Ascending aorta (tissue), 2 donors: ENCODE measurements at places on chromosomes 5 and 9. TPM values are rescaled to one million over a fixed set of nuclear protein-coding genes. Genes with fewer than 3 reads are reported as not detected.
A peak's percentile ranks its signal among the peaks of the same experiment; 100 is the strongest.

The PCYOX1L gene
- total RNA-seq, result 1.5 TPM

The FAXDC2 gene
- total RNA-seq, result 25.3 TPM

The STK10 gene
- total RNA-seq, result 18.4 TPM

The PCDHB2 gene
- total RNA-seq, result 1.4 TPM

The STOML2 gene
- total RNA-seq, result 94.2 TPM

The ARHGEF37 gene
- 13.4 TPM for total RNA-seq

DNA sequence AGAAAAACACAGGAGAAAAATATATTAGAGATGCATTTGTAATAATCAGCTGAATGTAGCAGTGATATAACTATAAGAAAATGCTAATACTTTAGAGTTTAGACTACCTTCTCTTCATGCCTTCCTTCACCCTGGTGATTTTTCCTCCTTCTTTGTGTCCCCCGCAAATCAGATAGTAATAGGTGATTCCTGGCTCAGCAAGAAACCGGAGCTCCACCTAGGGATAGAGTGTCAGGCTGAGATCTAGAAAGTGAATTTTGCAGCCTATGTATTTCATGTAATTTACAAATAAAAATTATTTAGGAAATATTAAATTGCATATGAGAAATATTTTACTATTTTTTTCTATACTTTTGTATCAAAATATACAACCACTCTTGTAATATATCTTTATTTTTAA, 109.8 kb upstream of the ST8SIA4 start:
- H3K27me3 ChIP-seq, result no peaks in the 10 kb centered on the region
- no peaks in the 10 kb centered on the region for H3K4me1 ChIP-seq
- H3K27ac ChIP-seq, result no peak overlapping the region
- no peaks in the 10 kb centered on the region for H3K36me3 ChIP-seq

DNA sequence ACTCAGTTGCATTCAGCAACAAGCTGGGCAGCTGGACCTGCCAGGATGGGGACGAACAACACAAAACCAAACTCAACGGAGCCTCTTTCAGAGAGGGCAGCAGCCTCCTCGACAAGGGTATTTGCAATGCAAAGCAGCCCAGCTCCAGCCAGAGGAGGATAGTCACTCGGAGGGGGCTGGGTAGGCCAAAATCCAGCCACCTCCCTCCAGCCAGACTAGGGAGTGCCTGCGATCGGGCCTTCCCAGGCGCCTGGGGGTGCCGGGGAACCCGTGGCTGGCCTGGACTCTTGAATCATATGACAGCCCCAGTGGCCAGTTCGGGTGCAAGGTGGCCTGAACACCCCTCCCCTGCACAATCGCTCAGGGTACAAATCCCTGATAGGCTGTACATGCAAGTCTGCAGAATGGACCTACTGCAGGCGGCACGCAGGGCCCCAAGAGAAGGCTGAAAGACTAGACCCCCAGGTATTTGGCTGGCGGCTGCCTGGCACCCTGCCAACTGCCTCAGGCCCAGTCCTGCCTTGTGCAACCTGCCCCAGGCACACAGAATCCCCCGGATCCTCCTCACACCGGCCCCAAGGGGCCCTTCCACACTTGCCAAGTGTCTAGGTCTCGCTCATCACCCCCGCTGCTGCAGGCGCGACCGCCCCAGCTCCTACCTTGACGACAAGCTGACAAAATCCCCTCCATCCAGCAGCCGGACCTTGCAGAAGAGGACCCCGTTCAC, 1.3 kb downstream of the EEIG1 start:
- peak overlapping the region; percentile 66 for H3K27ac ChIP-seq
- H3K27me3 ChIP-seq, result no peaks in the 10 kb centered on the region
- no peaks in the 10 kb centered on the region for H3K36me3 ChIP-seq
- H3K4me1 ChIP-seq, result peaks cover 34% of the 10 kb centered on the region

DNA sequence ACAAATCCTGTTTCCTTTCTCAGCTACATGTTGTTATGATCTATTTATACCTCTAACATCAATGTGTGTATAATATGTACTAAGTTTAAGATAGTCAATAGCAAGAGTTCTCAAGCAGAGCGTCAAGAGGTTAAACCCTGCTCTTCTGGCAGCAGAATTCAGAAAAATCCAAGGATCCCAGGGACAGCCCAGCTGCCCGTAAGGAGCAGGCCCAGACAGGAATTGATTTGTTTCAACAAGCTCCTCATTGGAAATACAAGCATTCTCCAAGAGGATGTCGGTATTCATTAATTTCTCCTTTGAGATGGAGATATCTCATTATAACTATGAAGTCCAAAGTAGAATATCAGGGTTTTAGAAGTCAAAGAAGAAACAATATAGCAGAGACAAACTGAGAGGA, 14.9 kb downstream of the EFNA5 start:
- no peak overlapping the region for H3K27ac ChIP-seq
- H3K27me3 ChIP-seq, result no peaks in the 10 kb centered on the region
- no peak for DNase-seq
- no peaks in the 10 kb centered on the region for H3K4me1 ChIP-seq
- H3K36me3 ChIP-seq, result no peaks in the 10 kb centered on the region

DNA sequence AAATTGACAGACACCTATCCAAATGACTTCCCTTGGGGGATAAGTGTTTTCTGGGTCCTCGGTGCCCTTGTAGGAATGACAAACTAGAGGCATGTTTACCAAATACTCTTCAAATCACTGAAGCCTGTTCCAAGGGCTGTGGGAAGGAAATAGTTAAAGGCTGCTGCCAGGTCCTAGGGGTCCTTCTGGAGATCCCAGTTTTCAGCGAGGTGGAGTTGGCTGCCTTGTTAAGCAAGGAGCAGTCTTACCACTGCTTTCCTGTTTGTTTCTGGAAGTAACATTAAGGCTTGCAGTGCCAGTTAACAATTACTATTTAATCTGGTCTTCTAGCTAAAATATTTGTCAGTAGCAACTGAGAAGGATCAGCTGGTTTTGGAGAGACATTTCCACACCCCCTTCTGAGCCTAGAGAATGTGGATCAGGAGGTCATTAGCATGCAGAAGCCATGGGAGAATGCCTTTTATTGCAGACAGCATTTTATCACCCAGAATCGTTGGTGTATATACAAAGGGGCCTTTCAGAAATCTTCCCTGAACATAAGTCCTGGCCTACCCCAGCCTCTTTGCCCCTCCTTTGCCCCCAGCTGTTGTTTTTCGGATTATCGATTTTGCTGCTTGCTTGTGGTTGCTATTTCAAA, 238.8 kb downstream of the DMAC1 start:
- DNase-seq, result no peak
- H3K36me3 ChIP-seq, result no peaks in the 10 kb centered on the region
- H3K4me3 ChIP-seq, result no peak overlapping the region
- H3K4me1 ChIP-seq, result no peaks in the 10 kb centered on the region
- no peak overlapping the region for H3K27ac ChIP-seq

DNA sequence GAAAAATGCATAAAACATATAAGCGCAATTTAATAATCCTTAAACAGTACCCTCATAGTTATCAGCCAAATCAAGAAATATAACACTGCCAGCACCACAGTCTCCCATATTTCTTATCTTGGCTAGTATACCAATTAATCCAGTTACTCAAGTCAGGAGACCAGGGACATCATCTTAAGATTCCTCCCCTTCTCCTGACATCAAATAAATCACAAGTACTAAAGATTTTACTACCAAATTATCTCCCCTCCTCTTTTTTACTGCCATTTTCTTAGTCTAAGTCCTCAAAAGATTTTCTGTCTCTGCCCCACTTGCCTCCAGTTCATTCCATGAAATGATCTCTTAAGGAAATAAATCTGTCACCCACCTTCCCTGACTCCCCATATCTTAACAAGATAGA, 37.0 kb downstream of the STRBP start:
- H3K27ac ChIP-seq, result no peak overlapping the region
- H3K4me1 ChIP-seq, result no peaks in the 10 kb centered on the region
- DNase-seq, result no peak
- no peak overlapping the region for H3K4me3 ChIP-seq
- no peaks in the 10 kb centered on the region for H3K36me3 ChIP-seq

DNA sequence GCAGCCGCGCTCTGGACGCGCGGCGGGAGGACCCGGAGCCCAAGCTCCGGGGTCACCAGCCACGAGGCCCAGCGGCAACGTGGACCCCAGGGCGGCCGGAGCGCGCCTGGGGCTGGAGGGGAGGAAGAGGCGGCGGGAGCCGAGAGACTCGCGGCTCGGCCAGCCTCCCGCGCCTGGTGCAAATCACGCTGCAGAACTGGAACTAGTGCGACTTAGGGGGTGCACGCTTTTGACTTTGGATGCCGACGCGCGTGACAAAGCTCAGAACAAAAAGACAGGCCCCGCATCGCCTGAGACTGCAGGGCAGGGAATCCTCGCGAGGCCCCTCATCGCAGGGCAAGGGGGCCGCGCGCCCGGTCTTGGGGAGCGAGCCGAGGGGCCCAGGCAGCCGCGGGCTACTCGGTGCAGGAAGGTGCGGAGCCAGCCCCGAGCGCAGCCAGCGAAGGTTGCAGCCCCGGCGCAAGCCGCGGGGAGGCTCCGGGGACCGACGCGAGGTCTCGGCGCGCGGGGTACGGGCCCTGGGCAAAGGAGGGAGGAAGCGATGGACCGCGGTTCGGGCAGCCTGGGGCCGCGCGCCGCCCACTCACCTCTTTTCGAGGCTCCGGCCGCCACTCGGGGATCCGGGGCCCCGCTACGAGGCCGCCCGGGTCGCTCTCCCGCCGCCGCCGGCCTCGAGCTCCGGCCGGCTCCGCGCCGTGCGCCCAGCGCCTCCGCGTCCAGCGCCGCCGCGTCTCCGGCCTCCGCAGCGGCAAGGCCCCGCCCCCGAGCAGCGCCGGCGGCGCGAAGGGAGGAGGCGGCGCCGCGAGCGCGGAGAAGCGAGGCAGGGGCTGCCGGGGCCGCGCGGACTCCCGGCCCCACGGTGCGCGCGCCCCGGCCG, at the start of gene GOLM1:
Gene GOLM1, minus strand, starts transcription at position 735 of the 877 bp plus-strand sequence. CDS start 20,238 bp downstream, outside the sequence.
- no peak for DNase-seq
- no peaks in the 10 kb centered on the region for H3K4me1 ChIP-seq
- H3K27me3 ChIP-seq, result no peaks in the 10 kb centered on the region
- H3K36me3 ChIP-seq, result no peaks in the 10 kb centered on the region

- no peak overlapping the region for H3K27ac ChIP-seq
- no peak overlapping the region for H3K4me3 ChIP-seq
- no peaks in the 10 kb centered on the region for H3K4me1 ChIP-seq
- no peaks in the 10 kb centered on the region for H3K27me3 ChIP-seq
- no peak for DNase-seq
Observed at GRCh38 chr5:135700731-135701130, 121.9 kb upstream of the CXCL14 start.

DNA sequence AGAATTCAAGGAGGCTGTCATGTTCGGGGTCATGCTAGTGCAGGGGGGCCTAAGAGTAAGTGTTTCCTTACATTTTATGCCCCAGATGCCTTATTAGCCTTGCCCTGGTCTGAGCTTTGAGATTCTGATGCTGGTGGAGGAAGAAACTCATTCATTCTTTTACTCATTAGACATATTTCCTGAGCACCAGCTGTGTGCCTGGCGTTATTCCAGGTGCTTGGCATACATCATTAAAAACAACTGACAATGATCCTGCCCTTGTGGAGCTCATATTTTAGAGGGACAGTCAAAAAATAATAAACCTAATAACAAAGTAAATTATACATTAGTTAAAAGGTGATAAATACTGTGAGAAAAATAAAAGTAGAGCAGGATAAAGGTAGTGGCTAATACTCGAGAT, 138.9 kb upstream of the SGCD start:
- no peaks in the 10 kb centered on the region for H3K36me3 ChIP-seq
- H3K4me1 ChIP-seq, result peaks cover 4% of the 10 kb centered on the region
- H3K4me3 ChIP-seq, result no peak overlapping the region
- H3K27me3 ChIP-seq, result no peaks in the 10 kb centered on the region

DNA sequence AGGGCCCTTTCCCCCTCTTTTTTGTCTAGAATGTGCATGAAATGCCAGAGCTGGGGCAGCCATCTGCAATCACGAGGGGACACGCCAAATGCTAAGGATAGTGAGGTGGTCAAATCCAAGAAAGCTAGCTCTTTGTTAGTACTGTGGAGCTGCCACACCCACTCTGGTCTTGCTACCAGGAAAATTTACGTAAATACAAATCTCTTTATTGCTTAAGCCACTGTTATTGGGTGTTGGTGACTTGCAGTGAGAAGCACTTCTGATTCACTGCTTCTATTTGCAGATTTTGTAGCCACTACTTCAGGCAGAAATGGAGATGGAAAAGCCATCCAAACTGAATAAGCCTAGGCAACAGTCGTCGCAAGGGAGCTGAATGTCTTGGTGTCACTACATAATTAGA, 25.6 kb upstream of the SUSD1 start:
- no peak overlapping the region for H3K27ac ChIP-seq
- no peaks in the 10 kb centered on the region for H3K36me3 ChIP-seq
- no peaks in the 10 kb centered on the region for H3K27me3 ChIP-seq
- no peak overlapping the region for H3K4me3 ChIP-seq
- DNase-seq, result no peak

DNA sequence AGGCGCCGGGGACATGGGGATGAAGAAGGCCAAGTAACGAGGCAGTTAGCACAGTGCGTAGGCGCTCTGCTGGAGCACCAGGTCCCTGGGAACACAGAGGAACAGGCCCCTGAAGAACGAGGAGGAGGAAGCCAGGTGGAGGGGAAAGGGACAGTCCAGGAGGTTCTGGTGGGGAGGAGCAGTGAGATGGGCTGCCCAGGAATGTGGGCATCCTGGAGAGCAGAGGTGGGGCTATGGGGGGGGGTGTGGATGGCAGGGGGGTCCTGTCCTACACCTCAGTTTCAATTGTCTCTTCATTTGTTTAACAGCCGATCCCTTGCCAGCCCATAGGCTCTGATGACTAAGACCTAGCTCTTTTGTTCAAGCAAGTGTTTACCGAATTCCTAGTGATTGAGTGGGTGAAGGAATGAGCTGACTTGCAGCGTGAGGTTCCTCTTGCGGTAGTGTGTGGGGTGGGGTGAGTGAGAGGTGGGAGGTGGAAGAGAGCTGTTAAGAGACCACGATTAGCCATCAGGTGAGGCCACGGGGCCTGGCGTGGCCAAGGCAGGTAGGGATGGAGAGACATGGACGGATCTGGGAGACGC, 8.4 kb upstream of the PHYHD1 start:
- H3K4me3 ChIP-seq, result peak overlapping the region; percentile 2
- H3K4me1 ChIP-seq, result peaks cover 82% of the 10 kb centered on the region
- H3K27me3 ChIP-seq, result no peaks in the 10 kb centered on the region

DNA sequence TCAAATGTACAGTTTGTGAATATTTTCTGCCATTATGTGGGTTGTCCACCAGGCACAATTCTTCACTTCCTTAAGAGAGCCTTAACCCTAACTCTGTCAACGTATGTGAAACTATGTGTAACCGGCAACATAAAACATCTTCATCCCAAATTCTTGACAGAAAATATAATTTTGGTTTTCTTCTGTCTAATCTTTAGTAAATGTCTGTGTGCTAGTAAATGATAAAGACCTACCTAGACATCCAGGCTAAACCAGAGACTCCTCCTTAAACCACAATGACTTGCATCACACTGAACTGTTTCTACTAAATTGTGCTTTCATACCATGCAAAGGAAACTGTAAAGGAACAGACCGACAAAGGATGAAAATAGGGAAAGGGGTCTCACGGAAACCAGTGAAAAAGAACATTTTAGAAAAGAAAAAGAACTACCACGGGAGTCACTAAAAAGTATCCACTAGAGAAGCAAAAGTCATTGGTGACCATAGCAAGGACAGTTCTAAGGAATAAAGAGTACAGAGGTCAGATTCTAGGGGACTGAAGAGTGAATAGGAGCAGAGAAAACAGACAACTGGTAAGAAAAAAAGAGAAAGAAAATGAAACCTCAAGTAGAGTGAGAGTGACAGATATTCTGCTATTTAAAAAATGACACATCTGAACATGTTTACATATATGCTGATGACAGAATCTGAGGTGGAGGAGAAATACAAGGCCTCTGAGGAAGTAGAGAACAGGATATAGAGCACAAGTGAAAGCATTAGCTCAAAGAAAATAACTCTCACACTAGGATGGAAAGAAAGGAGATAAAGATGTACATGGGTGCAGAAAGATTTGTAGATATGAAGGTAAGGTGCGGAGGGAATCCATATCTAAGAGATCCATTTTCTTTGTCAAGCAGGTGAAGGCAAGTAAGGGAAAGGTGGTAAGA, 49.4 kb downstream of the FNIP1 start:
- no peak overlapping the region for H3K27ac ChIP-seq
- H3K36me3 ChIP-seq, result peaks cover 17% of the 10 kb centered on the region
- H3K4me1 ChIP-seq, result no peaks in the 10 kb centered on the region
- DNase-seq, result no peak
- H3K27me3 ChIP-seq, result no peaks in the 10 kb centered on the region
